ENCODE measurements at places on chromosomes 5 and 9. TPM values are rescaled to one million over a fixed set of nuclear protein-coding genes. Genes with fewer than 3 reads are reported as not detected.

GRCh38 chr5:172854451-172854871 is 20.4 kb downstream of the ERGIC1 start:
- no peak for DNase-seq

DNA sequence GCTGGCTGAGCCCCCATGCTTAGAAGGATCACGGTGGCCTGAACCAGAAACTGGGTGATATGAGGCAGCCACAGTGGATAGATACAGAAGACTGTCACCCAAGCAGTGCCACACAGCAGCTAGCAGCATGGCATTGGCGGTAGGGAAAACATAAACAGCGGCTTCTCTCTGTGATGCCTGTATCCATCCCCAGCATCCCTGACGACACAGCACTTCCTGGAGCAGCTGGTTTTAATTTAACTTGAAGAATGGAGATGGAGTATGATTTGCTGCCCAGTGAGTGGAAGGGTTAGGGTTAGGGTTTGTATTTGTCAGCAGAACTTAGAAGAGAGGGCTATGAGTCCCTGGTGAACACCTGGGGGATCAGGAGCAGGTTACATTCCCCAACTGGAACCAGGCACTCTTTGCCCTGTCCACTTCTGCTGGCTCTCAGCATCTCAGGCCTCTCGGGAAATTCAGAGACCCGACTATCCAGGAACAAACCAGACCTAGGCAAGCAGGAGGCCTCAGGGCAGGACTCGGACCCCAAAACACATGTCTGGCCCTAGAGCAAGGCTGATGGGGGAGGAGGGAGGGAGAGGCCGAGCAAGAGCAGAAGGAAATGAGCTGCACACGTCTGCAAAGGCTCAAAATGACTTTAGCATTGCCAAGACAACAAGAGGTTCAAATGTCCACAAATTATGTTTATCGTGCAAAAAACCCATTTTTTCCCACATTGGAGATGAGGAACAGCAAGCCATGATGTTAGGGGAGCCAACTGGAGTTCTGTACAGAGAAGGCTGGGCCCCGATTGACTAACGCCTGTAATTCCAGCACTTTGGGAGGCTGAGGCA is 6.5 kb upstream of the GGTA1 start:
- DNase-seq = no peak

DNA sequence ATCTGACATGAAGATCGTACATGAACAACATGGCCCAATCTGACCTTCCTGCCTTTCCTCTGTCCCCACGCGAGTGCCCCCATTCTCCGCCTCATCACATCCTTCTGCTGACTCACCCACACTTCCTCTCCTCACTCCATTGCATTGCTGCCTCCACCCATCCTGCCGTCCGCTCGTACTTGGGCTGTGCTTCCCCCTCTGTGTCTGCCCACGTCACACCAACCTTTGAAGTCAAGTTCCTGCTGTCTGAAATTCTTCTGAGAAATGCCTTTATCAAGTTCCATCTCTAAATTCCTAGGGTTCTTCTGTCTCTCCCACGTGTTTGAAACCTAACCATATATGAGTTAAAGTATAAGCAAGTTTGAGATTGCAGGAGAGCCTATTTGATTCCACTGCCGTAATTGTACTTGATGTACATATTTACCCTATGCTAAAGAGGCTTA is 18.0 kb upstream of the STARD4 start:
- peak; percentile 11 for DNase-seq

GRCh38 chr9:134358662-134359319 is 32.5 kb downstream of the RXRA start:
- DNase-seq = peak; percentile 43

DNA sequence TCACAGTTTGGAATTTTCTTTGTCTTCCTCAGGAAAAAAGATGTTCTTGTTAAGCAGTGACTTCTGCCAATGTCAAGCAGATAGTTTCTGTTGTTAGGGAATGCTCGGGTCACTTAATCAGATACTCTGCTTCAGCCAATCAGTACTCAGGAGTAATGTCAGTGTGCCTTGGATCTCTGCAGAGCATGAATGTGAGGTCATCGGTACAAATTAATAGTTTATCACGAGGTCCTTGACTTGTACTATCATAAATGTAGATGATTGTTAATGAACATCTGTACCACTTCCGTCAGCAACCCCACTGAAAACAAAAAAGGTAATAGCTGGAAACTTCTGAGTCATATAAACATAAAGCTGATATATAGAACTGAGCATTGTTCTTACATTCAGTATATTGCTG is 73.6 kb downstream of the FBXL7 start:
- DNase-seq = no peak

DNA sequence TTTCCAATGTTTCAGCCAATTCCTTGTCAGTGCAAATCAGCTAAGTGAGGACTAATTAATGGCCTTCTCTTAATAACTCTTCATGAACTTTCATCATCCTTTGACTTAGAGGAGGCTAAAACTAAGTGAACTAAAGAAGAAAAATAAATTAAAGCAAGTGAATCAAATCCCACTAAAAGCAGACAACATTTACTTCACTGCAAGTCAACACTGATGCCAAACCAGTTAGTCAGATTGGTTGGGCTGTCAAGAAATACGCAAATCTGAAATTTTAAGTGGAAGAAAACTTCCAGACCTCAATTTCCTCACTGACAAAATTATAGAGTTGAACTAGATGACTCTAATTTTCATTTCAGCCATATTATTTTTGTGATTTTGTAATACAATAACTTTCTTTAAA is 137.2 kb upstream of the PRLR start:
- no peak for DNase-seq

GRCh38 chr5:180093651-180094382 is 22.3 kb upstream of the RNF130 start:
- DNase-seq = no peak

- DNase-seq = no peak
These were observed 196.7 kb downstream of the WDR70 start for GRCh38 chr5:37575541-37576489.

DNA sequence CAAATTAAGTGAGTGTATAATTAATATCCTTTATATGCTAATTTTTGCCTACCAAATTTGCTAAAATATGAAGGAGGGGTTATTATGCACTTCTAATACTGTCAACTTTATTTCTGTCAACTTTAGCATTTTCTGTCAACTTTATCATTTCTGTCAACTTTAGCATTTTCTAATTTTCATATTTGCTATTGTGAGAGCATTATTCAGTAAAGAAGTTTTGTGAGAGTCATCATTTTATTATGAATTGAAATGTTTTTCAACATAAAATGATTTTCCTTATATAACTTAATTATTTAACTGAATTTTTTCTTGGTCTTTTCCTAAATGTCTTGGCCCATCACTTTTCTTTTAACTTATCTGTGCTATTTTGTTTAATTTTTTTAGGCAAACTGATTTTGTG is 58.2 kb downstream of the FBXO4 start:
- DNase-seq = no peak

GRCh38 chr9:114403153-114403756 is 15.5 kb upstream of the AKNA start:
- DNase-seq = no peak

DNA sequence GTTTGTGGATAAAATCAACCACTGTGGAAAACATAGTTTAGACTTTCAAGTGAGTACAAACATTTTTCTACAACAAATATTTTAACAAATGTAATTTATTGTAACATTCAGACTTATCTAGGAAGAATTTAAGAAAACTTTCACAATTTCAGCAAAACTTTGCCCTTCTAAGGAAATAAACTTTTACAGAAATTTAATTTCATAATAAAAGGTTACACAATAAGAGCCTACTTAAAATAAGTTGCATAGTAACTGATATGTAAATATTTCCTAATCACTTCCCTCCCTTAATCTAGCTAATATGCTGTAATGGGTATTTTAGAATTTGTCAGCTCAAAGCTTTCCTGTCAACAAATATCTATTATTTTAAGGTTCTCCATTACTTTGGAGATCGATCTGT is 1899.9 kb downstream of the MAT2B start:
- DNase-seq = no peak

DNA sequence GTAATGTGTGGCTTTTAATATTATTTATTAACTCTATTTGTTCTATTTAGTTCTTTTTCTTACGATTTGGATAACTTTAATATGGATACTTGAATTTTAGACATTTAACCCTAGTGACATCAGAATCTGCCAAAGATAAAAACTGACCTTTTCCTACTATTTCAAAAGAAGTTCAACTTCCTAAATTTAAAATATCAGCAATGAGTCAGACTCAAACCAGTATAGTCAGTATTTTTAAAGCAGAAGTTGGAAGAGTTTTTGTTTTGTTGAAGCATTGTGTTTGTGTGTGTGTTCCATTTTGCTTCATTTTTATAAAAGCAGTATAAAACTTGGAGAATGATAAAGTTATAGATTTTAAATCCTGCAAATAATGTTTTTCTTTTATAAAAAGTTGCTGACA is 251.8 kb upstream of the RASA1 start:
- no peak for DNase-seq

GRCh38 chr9:93589688-93590087 is 13.3 kb downstream of the PHF2 start:
- DNase-seq = no peak

DNA sequence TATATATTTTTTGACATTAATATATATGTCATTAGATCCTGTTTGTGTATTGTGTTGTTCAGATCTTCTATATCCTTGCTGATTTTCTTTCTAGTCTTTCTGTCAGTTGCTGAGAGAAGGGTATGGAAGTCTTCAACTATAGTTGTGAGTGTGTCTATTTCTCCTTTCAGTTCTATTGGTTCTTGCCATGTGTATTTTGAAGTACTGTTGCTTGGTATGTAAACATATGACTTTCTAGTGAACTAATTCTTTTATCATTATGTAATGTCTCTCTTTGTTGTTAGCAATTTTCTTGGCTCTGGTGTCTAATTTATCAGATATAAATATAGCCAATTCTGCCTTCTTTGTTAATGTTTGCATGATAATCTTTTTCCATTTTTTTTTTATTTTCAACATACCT is 84.3 kb upstream of the CAST start:
- no peak for DNase-seq

GRCh38 chr9:4059437-4059836 is 240.4 kb downstream of the GLIS3 start:
- peak; percentile 48 for DNase-seq

- no peak for DNase-seq
These were observed 362.8 kb downstream of the ISL1 start for GRCh38 chr5:51746023-51746422.

DNA sequence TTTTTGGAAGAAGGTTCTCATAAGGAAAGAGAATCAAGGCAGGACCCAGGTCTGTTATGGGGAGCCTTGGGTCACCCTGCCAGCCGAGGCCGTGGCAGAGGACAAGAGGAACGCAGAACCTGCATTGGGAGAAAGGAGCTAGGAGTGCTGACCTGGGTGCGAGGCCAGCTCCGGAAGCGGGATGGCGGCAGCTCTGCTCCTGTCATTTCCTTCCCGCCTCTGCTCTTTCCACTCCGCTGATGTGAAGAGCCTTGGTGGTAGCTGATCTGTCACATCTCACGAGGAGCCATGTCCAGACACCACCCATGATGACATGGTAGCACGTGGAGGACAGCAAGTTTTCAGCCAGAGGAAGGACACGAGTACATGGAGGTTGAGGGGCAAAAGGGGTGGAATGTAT is 109.5 kb upstream of the COL5A1 start:
- DNase-seq = no peak

DNA sequence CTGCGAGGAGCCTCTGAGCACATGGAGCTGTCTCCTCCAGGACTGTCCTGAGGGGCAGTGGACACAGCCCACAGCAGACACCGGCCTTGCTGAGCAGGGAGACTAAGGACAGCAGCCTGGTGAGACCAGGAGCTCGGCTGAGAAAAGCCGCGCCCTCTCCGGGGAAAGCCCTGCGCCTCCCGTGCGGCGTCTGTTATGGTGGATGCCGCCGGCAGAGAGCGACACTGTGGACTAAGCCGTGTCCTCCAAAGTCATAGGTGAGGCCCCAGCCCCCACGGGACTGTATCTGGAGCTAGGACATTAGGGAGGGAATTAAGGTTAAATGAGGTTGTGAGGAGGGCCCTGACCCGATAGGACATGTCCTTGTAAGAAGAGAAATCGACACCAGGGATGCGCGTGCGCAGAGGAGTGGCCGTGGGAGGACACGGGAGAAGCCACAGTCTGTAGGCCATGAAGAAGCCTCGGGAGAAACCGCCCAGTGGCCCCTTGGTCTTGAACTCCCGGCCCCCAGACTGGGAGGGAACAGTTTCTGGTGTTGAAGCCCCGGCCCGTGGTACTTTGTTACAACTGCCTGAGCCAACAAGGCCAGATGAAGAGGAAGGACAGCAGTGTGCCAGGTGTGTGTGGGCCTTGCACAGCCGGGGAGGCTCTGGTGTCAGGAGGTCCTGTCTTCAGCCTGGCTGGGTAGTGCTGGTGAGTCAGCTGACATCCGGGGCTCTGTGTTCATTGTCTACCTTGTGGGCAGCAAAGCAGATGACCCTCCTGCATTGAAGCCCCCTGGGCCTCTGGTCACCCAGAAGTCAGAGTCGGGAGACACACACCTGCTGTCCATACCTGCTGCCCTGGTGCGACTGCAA is 22.1 kb downstream of the MRPL36 start:
- DNase-seq = no peak

DNA sequence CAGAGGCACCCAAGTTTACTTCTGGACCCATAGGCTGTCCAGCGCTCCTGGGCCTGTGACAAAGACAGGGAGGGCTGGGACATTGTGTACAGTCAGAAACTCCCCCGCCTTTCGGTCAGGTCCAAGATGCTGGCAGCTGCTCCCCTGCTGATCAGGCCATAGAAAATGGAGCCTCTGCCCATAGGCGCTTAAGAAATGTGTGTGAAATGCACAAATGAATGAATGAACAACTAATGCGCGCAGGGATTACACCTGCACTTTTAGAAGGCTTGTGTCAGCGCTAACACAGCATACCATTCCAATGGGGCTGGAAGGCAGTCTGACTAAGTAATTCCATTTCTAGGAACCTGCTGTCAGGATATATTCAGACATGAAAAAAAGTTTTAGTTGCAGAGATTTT is 16.3 kb downstream of the PTPN3 start:
- no peak for DNase-seq

The KIF20A gene
- 133 TPM for total RNA-seq

The RAB3C gene
- 0.02 TPM for total RNA-seq

The PCDHA13 gene
- total RNA-seq = not detected

The SPAAR gene
- total RNA-seq = not detected

The GDA gene
- 0.66 TPM for total RNA-seq

The IFNK gene
- not detected for total RNA-seq

The RANBP6 gene
- 39.2 TPM for total RNA-seq

The WWC1 gene
- 6.1 TPM for total RNA-seq

The SPATA31C1 gene
- total RNA-seq = not detected

The GRIN3A gene
- total RNA-seq = not detected
